ENCODE measurements at places on chromosomes 2 and 18.

DNA sequence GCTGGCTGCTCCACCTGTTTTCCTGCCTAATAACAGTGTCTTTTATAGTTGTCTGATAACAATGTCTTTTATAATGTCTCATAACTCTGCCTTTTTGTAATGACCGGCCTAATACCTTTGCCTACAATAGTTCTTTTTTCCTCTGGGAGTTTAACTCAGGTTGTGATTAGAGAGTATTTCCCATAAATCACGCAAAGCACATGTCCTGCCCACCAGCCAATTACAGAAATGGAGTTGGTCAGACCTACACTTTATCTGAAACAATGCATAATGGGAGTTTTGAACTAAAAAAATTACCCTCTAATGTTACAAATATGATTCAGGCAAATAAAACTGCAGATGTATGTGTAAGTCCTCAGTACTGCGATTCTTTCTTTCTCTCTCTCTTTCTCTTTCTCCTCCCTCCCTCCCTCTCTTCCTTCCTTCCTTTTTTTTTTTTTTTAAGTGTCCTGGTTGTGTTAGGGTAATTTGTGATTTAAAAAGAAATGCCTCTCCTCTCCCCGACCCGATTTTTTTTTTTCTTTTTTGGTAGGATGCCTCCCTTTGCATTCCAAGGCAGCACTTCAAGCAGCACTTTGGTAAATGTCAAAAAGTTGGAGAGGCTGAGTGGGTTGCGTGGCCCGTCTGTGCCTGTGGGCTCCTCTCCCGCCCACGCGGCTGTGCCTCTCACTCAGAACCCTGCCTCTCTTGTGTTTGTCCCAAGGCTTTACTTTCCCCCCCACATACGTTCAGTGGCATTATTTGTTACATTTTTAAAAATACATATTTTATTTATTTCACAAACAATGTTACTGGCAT, 147.3 kb downstream of the AGAP1 start:
- DNase-seq = no peak

DNA sequence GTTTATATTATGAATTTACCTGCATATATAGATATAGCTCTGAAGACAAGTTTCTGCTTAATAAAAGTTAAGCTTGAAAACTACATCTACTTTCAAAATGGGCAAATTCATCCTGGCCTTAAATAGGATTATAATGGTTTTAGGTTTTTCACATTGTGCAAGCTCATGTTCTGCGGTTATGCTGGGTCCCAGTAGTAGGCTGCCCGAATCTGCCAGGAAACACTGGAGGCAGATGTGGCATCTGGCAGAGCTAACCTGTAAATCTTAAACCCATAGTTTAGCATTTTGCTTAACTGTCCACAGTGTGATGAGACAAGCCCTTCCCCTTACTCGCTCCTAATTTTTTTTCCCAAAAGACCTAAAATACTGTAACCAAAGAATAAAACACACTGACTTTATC, 234.2 kb downstream of the TCF4 start:
- no peak for DNase-seq

DNA sequence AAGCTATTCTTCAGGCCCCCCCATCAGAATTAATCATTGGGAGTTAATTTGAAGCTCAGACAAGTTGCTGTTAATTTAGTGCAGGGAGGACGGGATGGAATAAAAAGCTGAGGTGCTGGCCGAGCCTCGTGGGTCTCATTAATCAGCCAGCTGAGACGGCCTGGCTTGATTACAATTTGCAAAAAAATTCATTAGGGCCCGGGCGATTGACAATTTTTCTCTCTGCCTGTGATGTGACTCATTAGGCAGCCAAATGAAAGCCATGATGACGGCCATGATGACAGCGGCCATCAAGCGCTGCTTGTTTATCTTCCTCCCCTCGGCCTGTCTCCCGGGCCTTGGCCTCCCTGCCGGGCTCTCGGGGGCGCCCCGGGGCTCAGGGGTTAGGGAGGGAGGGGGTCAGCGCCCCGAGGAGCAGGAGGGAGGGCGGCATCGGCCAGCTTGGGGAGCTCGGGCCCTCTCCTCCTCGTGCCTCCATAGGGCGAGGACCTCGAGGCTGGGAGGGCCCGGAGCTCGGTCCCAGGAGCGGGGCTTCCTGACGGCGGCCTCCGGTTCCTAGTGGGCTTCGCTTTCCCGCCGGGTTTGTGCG, 5.2 kb downstream of the GBX2 start:
- no peak for DNase-seq

- DNase-seq = no peak
These were observed 60.6 kb downstream of the SEMA4F start for GRCh38 chr2:74714691-74715080.

GRCh38 chr2:103959174-103960128, 894.5 kb upstream of the POU3F3 start:
- DNase-seq = no peak

- no peak for DNase-seq
These were observed 14.0 kb upstream of the DUSP2 start for GRCh38 chr2:96159084-96159830.

DNA sequence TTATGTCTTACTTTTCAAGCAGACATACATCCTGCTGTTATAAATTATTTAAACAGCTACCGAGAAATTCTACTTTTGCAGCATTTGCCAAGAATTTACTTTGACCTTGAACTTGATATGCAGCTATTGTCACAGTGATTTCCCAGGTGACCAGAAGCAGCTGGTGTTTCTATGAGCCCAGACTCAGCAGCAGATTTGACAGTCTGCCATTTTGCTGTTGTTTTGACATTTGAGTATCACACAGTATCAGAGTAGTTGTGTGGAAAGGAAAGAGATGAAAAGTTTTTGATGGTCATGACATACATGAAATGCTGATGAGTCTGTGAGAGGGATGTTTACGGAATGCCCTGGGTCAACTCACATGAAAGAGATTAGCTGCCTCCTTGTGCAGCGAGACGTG, 6.6 kb upstream of the CCDC195 start:
- no peak for DNase-seq

DNA sequence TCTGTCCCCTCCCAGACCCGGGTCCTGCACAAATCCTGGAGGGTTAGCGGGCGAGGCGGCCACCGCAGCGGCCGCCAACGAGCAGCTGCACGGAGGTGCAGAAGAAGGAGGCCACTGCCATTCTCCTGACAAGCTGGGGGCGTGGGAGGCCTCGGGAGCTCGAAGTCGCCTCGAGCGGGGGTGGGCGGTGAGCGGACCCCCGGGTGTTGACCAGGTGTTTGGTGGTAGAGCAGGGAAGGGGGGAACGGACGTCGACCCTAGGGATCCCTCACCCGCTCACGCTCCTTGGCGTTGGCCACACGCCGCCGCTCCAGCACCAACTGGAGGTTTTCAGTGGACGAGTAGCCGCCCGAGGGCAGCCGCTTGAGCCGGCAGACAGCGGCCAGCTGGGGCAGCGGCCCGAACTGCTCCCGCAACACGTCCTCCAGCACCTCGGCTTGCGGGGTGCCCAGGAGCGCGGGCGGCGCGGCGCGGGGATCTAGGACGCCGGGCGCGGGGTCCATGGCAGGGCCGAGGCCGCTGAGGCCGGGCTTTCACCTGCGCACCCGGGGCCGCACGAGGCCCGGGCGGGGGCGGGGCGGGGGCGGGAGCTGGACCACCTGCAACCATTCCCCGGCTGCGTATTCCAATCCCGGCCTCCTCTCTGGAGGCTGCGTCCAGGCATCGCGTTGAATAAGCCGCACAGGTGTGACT, at the start of gene FIGLA:
FIGLA (minus strand) TSS at position 508 of the 693 bp plus-strand sequence; CDS start at position 503, 5 bp downstream.
- no peak for DNase-seq

GRCh38 chr2:168245074-168245825, 2.1 kb downstream of the STK39 start:
- DNase-seq = no peak

DNA sequence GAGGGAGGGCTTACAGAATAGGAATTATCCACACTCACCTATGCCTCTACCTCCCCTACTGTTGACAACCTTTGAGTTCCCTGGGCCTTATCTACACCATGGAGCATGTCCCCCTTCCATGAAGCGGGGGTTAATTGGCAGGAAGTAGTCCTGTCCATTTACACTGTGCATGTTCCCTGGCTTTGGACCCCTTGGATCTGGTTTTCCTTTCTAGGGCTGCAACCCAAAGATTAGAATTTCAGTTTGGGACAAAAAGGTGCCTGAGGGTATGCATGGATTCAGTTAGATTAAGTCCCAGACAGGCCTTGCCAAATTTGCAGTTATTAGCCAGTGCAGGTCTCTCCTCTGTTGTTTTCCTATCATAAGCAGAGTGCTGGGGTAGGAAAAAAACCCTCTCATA, 180.3 kb downstream of the CMPK2 start:
- no peak for DNase-seq

GRCh38 chr2:112876971-112877361, 34.0 kb upstream of the IL37 start:
- no peak for DNase-seq

DNA sequence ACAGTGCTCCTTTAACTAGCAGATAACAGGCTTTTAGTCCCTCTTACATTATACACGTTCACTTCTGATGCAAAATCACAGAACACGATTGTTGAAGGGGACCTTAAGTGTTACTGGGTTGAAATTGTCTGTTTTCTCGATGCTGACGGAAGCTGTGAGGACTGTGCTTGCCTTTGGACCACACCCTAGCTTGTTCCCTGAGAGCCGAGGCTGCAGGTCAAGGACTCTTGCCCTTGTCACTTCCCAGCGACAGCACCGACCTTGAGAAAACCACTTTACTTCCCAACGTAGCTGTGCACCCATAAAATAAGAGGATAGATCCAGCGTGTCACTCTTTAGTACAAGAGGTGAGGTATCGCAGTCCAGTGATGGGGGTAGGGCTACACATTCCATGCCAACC, 701.0 kb downstream of the DCDC2C start:
- no peak for DNase-seq

DNA sequence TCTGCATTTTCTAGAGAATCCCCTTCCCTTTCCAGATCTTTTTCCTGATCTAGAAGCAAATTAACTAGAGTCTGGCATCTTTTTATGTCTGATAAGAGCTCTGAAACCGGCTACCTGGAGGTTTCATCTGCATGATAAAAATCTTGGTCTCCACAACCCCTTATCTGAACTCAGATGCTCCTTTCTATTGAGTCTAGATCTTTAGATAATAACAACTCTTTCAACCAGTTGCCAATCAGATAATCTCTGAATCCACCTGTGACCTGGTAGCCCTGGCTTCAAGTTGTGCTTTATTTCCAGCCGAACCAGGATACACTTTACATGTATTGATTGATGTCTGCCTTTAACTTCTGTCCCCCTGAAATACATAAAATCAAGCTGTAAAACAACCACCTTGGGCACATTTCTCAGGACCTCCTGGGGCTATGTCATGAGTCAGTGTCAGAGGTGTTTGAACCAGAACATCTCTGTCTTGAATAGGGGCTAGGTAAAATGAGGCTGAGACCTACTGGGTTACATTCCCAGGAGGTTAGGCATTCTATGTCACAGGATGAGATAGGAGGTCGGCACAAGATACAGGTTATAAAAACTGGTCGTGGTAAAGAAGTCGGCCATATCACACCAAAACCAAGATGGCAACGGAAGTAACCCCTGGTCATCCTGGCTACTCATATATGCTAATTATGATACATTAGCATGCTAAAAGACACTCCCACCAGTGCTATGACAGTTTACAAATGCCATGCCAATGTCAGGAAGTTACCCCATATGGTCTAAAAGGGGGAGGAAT, 20.8 kb downstream of the RALBP1 start:
- DNase-seq = no peak

GRCh38 chr2:9071032-9071431, 67.5 kb upstream of the MBOAT2 start:
- DNase-seq = no peak

DNA sequence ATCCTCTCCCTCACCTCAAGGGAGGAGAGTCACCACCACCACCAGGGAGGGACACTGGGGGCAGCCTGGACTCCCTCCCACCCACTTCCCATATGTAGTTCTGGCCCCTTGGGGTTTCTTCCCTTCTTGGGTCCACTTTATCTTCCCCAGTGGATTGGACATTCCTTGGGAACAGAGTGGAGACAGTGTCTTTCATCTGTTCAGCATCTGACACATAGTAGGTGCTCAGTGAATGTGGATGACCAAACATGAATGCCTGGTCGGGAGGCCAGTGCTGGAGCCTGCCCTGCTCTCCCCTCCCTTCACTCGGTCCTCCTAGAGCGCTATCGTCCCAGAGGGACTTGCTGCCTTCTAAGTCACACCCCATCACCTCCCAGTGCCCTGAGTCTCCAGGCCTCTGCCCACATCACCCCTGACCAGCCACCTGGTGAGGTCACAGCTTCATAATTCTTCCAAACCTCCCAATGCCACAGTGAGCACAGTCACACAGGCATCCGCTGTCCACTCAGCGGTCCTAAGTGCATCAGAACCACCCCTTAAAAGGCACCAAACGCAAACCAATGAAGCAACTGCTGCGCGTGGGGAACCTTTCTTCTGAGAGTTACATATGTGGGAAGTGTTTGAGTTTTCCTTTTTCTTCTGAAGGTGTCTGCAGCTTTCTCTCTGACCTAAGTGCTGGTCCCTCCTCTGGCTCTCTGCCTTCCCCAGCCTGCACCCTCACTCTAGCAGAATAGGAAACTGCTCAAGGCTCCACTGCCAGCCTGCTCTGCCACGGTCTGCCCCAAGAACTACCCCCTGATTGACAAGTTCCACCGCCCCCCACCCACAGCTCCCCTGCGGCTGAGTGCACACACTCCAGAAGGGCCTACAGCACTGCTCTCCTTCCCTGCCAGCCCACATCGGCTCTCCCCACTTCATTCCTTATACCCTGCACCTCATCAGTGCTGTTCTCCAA, 7.2 kb upstream of the SFXN5 start:
- no peak for DNase-seq

GRCh38 chr2:39243469-39244123, at the start of gene CDKL4:
CDKL4 (minus strand) TSS chr2:39243970.
- DNase-seq = no peak

DNA sequence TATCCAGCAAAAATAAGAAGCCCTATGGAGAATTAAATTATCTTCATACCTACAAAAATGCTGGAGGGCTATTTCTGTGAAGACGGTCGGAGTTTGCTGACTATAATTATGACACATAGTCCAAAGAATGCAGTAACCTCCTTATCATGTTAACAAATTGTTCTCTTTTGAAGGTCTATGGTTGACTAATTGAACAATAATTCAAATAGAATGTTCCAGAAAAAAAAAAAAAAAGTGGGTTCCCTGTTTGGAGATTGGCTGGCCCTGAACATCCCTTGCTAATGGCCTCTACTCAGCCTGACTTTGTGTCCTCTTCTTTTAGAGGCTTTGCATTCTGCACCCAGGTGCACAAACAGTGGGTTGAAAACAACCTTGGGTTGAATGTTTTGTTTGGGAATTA, 82.8 kb upstream of the CCBE1 start:
- no peak for DNase-seq

GRCh38 chr18:35658112-35658511, 76.6 kb downstream of the GALNT1 start:
- DNase-seq = no peak

DNA sequence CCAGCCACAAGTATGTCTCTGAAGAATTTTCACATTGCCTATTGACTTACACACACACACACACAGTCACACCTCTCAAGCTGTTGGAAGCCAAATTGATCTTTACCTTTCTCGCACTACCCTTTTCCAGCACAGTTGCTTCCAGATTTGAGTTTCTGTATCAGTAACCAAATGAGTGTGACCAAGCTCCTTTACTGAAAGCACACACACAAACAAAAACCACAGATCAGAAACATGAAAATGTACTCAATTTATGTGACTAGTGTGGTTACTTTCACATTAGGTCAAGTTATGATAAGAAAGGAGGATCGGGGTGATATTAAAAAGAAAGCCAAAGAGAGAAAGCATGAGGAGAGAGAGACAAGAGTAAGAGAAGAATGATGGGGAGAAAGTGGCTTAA, 993.9 kb upstream of the POU3F3 start:
- no peak for DNase-seq

GRCh38 chr2:88919087-88919738, 227.7 kb downstream of the RPIA start:
- DNase-seq = no peak
